Activated naive CD8-positive, alpha-beta T cell treated with anti-CD3 and anti-CD28 coated beads for 36 hours (primary cell): ENCODE measurements at places on chromosomes 13 and 19. TPM values are rescaled to one million over a fixed set of nuclear protein-coding genes. Genes with fewer than 3 reads are reported as not detected.

DNA sequence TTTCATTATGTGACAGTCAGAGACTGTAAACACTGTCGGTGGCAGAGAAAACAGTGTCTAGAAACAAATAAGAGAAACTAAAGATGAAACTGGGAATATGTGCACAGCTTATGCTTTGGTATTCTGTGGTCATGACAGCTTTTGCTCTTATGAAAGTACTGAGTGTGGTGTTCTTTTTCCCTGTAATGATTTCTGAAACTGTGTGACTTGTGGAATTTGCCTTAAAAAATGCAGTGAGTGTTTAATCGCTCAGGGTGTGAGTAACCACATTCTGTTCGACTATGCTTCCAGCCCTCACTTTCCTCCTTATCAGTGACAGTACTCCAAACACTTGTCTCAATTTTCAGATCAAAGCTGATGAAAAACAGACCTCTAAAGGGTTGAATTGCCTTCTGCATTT, 66.9 kb upstream of the DIAPH3 start:
- DNase-seq, result no peak

GRCh38 chr13:79880818-79881217, 399.9 kb downstream of the NDFIP2 start:
- DNase-seq, result no peak

DNA sequence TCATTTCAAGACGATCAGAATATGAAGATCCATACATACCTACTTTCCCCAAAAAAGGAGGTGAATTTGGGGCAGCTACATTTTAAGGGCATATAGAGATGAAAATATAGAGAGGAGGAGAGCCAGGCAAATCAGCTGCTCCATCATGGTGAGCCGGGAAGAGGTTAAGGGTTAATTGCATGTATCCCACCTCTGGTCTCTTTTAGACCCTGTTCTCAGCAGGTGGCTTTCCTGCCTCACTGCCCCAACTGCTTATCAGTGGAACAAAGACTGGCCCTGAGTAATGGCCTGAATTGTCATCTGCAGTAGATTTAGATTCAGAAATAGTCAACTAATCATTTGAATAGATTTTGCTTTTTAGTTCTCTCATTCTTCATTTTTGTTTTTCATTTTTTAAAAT, 206.6 kb downstream of the SPRY2 start:
- no peak for DNase-seq

Gene PRKCSH
- total RNA-seq, result 212 TPM

GRCh38 chr19:18377026-18377425, 8.9 kb upstream of the GDF15 start:
- DNase-seq, result no peak

- no peak for DNase-seq
Measured at GRCh38 chr19:291561-292280, 518 bp upstream of the PLPP2 start.

Gene IRF2BP1
- total RNA-seq, result 18.5 TPM

DNA sequence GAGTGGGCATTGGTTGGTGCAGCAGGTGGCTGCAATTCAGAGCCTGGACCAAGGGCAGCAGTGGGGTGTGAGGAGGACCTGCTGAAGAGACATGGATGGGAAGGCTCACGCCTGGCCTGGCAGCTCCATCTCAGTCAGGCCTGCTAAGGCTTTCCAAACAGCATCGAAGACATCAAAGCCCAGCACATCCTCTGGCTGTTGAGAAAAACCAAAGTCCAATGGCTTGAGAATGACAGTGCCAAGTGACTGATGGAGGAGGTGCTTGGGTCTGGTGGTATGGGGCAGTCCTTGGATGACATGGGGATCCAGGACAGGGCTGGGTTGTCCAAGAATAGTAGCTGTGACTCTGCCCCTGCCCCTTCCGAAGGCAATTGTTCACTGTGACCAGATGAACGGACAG, 19.0 kb upstream of the XPO4 start:
- no peak for DNase-seq
